Activated naive CD8-positive, alpha-beta T cell treated with anti-CD3 and anti-CD28 coated beads, Interleukin-2, amount 50 U/mL, for 24 hours (primary cell): ENCODE measurements at places on chromosomes 5 and 9.

- H3K4me1 ChIP-seq, result peaks cover 14% of the 10 kb centered on the region
- peaks cover 47% of the 10 kb centered on the region for H3K27me3 ChIP-seq
- DNase-seq, result no peak
- H3K4me3 ChIP-seq, result peak overlapping the region; percentile 79
- H3K36me3 ChIP-seq, result no peaks in the 10 kb centered on the region
These were observed 132.4 kb upstream of the NIPBL start for GRCh38 chr5:36743891-36744772.

GRCh38 chr9:34493972-34494535 is 28.7 kb downstream of the ENHO start:
- peak; percentile 41 for DNase-seq
- no peak overlapping the region for H3K4me3 ChIP-seq
- H3K36me3 ChIP-seq, result no peaks in the 10 kb centered on the region
- peaks cover 11% of the 10 kb centered on the region for H3K27me3 ChIP-seq
- H3K27ac ChIP-seq, result no peak overlapping the region

DNA sequence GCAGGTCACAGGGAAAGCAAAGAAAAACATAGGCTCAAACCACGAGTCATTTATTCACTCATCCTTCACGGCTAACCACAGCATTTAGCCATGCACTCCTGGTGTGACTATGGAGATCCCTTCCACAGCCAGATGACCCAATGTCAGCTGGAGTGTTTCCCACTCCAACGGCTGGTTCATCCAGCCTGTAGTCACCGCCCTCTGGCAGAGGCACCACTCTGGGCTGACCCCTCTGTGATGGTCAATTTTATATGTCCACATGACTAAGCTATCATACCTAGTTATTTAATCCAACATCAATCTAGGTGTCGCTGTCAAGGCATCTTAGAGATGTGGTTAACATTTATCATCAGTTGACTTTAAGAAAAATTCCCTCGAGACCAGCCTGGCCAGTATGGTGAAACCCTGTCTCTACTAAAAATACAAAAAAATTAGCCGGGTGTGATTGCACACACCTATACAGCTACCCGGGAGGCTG is 9.5 kb upstream of the PHF19 start:
- H3K4me1 ChIP-seq, result peaks cover 74% of the 10 kb centered on the region
- H3K36me3 ChIP-seq, result no peaks in the 10 kb centered on the region
- no peak overlapping the region for H3K27ac ChIP-seq

GRCh38 chr5:137265457-137265856 is 233.7 kb downstream of the SPOCK1 start:
- no peak overlapping the region for H3K4me3 ChIP-seq
- H3K36me3 ChIP-seq, result no peaks in the 10 kb centered on the region
- peaks cover 7% of the 10 kb centered on the region for H3K27me3 ChIP-seq
